ENCODE measurements at places on chromosomes 3 and 15.

GRCh38 chr3:136197159-136197793 lies 1.1 kb upstream of the MSL2 start:
- DNase-seq, result peak; percentile 64

- DNase-seq, result peak; percentile 9
Observed at GRCh38 chr15:100650685-100651084, 48.3 kb downstream of the ASB7 start.

- DNase-seq, result no peak
Observed at GRCh38 chr15:72060687-72061250, 57.2 kb downstream of the MYO9A start.

GRCh38 chr3:186570941-186571643 lies 572 bp downstream of the DNAJB11 start:
- DNase-seq, result no peak

- no peak for DNase-seq
Observed at GRCh38 chr15:68485721-68486360, 53.9 kb upstream of the ITGA11 start.

GRCh38 chr3:99624496-99625236 lies 13.7 kb upstream of the COL8A1 start:
- no peak for DNase-seq

DNA sequence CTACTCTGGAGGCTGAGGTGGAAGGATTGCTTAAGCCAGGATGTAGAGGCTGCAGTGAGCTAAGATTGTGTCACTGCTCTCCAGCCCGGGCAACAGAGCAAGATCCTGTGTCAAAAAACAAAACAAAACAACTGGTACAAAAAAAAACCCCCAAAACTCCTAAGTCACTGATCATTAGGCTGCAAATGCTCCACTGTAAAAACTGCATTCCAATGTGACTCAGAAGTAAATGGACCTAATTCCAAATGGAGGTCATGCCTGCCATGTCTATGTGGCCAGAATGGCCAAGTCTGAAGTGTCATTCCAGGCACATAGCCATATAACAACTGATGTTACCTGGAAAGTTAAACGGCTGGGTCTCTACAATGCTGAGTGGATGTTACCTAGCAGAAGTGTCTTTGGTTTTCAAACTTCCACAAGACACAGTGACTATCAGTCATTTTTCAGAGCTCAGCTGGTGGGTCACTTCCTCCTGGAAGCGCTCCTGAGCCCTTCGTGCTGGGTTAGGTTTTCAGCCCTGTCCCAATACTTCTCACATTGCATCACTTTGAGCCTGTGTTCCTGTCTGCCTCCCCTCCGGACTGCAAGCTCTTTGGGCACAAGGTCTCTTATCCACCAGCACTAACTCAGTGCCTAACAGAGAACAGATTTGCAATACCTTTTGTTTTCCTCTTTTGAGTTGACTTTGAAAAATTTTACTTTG lies 10.6 kb downstream of the FSTL1 start:
- DNase-seq, result no peak

GRCh38 chr3:25723802-25724201 lies 59.1 kb upstream of the TOP2B start:
- no peak for DNase-seq

DNA sequence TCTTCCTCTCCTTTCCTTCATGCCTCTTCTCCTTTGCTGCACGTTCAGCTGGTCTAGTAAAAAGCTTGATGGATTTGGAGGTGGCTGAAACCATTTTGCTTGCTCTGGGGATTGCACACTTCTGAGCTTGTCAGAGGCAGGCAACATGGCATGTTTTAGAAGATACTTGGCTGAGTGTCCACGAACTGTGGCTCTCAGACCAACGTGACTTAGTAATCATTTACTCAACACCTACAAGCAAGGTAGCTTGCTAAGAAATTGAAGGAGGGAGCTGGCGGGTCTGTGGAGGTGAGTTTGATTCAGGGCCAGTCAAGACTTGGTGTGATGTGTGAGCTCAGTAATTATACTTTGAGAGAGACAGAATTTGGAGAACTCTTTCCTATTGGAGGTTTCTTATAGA lies 196.0 kb downstream of the LPP start:
- no peak for DNase-seq

- DNase-seq, result no peak
Observed at GRCh38 chr3:17287006-17287689, 402.4 kb downstream of the PLCL2 start.

- peak; percentile 24 for DNase-seq
Observed at GRCh38 chr3:121768452-121768851, 18.9 kb upstream of the GOLGB1 start.

DNA sequence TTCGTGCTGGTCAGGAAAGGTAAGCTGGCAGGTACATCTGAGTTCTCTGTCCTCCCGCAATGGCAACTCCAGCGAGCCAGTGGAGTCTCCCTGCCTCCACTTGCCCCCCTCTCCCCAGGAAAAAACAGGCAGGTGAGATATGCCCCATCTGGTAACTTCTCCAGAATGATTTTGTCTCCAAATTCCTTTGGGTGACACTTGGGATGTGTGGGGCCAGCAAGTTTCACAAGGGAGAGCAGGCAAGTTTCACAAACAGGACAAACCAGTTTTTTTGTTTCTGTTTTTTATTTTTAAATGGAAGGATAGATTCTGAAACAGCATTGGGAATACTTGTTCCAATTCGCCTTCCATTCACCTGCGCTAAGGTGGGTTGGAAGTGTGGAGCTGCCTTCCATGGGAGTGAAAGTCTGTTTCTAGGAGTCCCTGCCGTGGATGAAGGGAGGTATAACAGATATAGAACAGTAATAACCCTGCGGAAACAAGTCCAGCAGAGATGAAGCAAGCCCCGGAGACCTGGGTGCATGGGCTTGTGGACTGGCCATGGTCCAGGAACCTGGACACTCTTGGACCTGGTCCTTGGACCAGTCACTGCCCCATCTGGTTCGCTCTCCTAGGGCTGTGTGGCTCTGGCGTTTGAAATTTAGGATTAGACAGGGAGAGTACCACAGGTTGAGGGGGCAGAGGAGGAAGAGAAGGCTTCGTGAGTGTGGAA lies 22.9 kb upstream of the KIF23 start:
- DNase-seq, result no peak

- no peak for DNase-seq
Observed at GRCh38 chr3:53132347-53132746, 2.1 kb upstream of the RFT1 start.

- DNase-seq, result no peak
Observed at GRCh38 chr15:53110999-53111398, 320.9 kb upstream of the ONECUT1 start.

- no peak for DNase-seq
Observed at GRCh38 chr15:70498096-70498626, 265.2 kb downstream of the UACA start.

DNA sequence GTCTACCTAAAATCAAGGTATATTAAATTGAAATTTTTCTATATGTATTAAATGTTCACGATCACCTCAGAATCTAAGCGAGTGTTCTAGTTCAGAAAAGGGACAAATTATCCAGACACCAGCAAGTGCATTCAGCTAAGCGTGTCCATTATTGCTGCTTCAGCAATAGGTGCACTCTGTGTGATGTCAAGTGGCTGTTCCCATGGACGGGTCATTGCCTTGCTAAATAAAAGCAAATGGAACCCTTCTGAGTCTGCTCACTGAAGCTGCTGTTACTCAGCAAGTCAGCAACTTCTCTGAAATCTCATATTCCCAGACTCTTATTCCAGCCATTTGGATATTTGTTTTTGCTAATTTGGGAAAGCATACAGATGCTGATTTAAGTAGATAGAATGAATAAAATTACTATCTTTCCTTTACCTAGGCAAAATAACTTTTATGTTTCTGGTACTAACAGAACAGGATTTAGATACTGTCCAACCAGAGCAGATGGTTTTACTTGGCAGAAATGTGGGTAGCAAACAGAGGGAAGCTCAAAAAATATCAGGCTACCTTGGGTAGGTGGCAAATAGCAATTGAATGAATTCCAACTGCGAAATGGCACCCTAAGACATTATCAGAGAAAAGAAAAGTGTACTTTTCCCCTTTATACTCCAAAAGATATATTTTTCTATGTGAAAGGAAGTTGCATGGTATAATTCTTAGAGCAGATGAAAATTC lies 407.0 kb downstream of the GAP43 start:
- no peak for DNase-seq

- DNase-seq, result no peak
Observed at GRCh38 chr3:78728406-78729145, 1039.2 kb downstream of the ROBO1 start.

GRCh38 chr3:13657660-13658435 lies 108.9 kb downstream of the FBLN2 start:
- DNase-seq, result peak; percentile 73

- DNase-seq, result no peak
Observed at GRCh38 chr3:54121414-54122323, 683 bp upstream of the CACNA2D3 start.

GRCh38 chr3:186953011-186953487 lies 22.7 kb downstream of the ST6GAL1 start:
- peak; percentile 61 for DNase-seq

DNA sequence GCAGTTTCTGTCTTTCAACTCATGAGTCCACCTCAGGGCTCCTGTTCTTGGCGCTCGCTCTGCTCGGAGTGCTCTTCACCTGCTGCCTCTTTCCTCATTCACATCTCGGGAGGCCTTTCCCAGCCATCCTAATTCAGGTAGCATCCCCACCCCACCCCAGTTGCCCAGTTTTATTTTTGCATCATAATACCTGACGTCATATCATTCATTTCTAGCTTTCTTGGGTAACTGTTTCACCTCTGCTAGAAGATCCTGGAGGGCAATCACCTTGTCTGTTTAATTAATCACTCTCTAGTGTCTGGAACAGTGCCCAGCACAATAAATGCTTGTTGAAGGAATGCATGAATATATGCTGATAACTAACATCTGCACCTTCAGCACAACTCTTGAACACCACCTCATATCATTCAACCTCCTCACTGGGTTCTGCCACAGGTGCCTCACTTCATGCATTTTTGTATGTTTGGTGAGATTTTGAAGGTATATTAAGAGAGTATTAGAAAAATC lies 7.6 kb downstream of the NUSAP1 start:
- no peak for DNase-seq

DNA sequence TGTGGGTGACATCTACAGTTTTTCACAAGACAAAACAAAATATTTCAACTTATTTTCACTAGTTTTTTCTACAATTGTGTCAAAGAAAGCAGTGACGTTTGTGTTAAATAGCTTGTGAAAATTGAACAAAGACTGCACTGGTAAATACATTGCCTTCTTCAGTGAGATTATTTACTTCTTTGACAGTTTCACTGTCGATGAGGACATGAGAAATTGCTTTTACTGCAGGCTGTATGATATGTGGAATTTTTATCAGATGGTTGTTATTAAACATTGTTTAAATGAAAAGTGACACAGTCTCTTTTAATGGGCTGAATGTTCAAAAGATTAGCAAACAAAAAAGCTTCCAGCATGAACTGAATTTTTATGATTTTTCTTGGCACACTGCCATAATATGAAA lies 773.9 kb upstream of the CADM2 start:
- DNase-seq, result no peak

GRCh38 chr3:182637350-182638110 lies 155.8 kb upstream of the ATP11B start:
- DNase-seq, result no peak

GRCh38 chr15:77630056-77630455 lies 2.7 kb downstream of the LINGO1 start:
- peak; percentile 18 for DNase-seq

GRCh38 chr3:112247900-112248299 lies 46.1 kb downstream of the SLC9C1 start:
- no peak for DNase-seq

GRCh38 chr3:188446014-188446413 lies 292.1 kb downstream of the LPP start:
- no peak for DNase-seq

Data from hematopoietic multipotent progenitor cell treated with erythropoietin and hydrocortisone succinate and interleukin-3 and kit ligand, for 6 days (in vitro differentiated cells).